Esophagus squamous epithelium (tissue), 5 donors: ENCODE measurements at places on chromosomes 2 and 18. TPM values are rescaled to one million over a fixed set of nuclear protein-coding genes. Genes with fewer than 3 reads are reported as not detected.

DNA sequence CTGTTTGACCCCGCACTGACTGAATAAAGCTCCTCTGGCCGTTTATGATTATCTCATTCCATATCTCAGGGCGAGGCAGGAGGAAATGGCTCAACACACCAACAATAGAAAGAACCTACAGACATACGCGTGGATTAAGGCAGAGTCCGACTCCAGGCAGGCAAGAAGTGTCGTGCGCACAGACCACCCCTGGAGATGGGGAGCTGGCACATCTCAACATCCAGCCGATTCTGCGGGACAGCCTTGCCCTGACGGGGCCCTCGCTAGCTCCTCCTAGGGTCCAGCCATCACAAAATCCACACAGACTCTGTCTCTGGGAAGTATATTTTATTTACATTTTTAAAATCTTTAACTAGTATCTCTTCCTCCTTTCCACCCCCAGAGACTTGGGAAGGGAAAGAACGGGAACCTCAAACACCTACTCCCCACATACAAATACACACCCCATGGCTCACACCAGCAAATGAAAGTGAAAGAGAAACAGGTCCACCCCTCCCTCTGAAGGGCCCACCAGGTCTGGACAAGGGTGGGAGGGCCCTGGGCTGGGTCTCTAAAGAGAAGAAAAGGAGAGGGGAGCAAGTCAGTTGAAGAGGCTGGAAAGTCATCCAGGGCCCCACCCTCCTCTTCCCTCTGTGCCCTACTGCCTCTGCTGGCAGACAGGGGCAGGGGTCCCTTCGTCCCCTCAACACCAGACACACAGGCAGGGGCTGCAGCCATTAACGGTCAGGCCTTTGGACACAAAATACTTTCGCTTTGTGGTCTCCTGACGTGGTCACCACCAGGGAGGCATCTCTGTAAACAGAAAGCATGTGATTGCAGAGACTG is 3.2 kb downstream of the GPBAR1 start:
- no peak for DNase-seq

SMAD4 gene
- 32.9 TPM for total RNA-seq

- no peak for DNase-seq
These were observed 126.4 kb upstream of the CTDP1 start for GRCh38 chr18:79553154-79553553.

ETAA1 gene
- 8.0 TPM for total RNA-seq

DNA sequence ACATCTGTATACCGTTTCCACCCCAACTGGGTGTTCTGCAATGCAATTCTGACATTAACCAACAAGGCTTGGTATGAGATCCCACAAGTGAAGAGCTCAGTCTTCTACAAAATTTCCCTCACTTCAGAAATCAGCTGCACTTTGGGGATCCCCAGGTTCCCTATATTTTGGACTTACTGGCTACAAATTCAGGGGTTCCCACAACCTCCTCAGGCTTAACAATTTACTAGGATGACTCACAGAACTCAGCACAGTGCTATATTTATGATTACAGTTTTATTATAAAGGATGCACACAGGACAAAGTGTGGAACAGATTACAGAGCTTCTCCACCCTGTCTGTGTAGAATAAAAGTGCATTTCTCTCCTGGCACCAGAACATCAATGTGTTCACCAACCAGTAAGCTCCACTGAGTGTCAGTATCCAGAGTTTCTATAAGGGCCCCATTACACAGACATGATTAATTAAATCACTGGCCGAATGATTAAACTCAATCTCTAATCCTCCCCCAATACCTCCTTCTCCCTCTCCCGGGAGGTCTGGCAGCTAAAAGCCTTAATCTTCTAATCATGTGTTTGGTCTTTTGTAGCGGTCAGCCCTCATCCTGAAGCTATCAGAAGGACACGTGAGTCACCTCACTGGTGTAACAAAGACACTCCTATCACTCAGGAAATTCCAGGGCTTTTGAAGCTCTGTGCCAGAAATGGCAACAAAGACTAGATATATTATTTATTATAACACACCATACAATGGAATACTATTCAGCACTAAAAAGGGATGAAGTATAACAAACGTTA is 84.6 kb downstream of the SLC66A3 start:
- DNase-seq = no peak

DNA sequence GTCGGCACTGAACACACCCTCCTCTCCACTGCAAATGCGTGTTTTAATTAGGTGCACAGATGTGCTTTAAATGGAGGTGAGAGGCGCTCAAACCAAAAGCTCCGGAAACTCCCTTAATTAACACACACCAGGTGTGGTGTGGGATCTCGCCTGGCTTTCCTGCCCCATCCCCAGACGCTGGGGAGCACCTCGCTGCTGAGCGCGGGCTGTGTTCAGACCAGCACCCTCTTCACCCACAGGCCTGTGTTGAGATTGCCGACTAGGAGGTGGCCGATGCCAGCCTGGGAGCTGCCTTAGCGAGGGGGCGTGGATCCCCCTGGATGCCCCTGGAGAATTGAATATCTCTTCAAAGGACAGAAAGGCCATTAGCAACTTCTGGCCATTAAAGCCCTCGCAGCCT is 171.7 kb downstream of the MYT1L start:
- no peak for DNase-seq

L3MBTL4 gene
- 9.0 TPM for total RNA-seq

DNA sequence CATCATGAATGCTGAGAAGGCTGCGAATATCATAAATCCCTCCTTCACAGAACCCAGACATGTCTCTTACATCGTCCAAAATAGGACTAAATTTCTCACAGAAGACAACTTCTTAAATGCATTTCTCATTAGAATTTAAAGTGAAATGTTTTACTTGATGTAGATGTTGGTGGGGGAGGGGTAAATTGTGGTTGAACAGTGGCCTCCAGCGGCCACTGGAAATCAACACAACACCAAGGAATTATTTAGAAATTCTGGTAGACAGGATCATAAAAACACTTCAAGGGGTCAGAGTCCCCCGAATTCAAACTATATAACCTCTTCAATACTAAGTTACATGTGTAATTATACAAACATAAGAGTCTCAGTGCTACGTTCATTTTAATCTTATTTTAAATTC is 135.9 kb downstream of the ABCA12 start:
- DNase-seq = no peak

- DNase-seq = no peak
These were observed 59.4 kb upstream of the RAPH1 start for GRCh38 chr2:203594541-203594940.

GRCh38 chr2:59301466-59302402 is 1060.6 kb upstream of the FANCL start:
- DNase-seq = no peak

CHAC2 gene
- total RNA-seq = 10.9 TPM

DNA sequence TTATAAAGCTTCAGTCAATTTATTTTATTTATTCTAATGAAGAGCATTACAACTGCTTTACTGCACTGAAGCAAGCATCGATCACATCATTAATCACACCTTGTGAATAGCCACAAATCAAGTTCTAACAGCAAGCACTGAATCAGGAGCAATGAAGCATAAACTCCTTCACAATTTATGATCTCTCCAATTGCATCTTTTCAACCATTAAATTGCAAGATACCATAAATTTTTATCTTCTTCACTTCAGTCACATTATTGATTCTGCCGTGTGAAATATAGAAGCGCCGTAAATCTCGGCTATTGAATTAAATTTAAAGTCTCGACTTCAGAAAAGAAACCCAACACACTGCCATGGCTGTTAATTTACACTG is 298.7 kb downstream of the CDCA7 start:
- DNase-seq = no peak

DNA sequence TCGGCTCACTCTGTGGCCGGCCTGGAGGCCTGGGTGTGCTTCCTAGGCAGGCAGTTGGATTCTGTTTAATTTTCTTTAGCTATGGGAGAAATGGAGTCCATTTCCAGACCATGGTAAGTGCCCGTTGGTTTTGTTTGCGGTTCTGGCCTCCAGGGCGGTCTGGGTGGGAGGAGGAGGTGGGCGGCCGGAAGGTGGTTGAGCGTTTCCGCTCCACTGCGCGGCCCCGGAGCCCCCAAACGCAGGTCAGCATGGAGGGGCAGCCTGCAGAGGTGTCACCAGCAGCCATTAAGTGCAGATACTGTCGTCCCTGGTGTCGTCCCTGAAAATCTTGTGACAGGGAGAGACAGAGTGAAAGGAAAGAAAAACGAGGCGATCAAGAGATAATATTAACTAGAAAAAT is 303.9 kb downstream of the GBX2 start:
- DNase-seq = no peak

TMEM247 gene
- total RNA-seq = not detected

COLEC11 gene
- 0.56 TPM for total RNA-seq

- no peak for DNase-seq
These were observed 74.1 kb downstream of the CABYR start for GRCh38 chr18:24212939-24213338.

MYCN gene
- 0.30 TPM for total RNA-seq

DNA sequence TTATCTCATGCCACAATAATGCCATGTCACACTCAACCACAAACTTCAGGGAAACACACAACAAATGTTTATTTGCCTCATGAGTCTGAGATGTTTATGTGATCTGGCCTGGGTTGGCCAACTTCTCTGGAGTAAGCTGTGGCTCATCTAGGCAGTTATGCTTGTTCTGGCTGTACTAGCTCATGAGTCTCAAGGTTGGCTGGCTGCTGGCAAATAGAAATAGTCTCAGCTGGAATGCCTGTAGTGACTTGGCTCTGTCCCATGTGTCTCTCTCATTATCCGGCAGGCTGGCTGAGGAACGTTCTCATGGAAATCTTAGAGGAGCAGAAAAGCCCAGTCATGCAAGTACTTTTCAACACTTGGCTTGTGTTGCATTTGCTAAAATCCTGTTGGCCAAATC is 234.9 kb upstream of the CDH2 start:
- no peak for DNase-seq

DNA sequence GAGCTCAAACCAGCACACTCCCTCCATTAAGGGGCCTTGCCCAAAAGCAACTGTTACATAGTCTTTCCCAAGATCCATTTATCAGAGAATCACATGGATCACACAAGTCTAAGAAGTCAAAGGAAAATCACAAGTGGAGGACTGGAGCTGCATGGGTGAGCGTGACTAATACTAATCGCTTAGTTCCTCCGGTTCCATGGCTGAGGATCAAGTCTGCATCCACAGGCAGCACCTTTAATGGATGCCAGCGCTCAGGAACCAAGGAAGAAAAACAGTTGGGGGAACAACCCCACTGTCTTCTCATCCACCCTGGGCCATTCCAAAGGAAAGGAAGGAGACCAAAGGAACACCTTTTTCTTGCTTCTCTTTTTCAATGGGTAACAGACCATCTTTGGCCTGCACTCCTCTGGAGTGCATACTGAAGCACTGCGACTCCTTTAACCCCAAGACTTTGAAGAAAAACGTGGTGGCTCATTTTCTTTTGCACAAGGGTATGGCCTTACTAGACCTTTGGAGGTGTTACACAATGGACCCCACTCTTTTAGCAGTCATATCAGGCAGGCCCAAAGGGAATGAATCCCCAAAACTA is 9.2 kb upstream of the WDR33 start:
- DNase-seq = no peak

- no peak for DNase-seq
These were observed 279.7 kb downstream of the RNF144A start for GRCh38 chr2:7196883-7197282.

- DNase-seq = no peak
These were observed 43.6 kb downstream of the SETBP1 start for GRCh38 chr18:44724105-44724778.

DNA sequence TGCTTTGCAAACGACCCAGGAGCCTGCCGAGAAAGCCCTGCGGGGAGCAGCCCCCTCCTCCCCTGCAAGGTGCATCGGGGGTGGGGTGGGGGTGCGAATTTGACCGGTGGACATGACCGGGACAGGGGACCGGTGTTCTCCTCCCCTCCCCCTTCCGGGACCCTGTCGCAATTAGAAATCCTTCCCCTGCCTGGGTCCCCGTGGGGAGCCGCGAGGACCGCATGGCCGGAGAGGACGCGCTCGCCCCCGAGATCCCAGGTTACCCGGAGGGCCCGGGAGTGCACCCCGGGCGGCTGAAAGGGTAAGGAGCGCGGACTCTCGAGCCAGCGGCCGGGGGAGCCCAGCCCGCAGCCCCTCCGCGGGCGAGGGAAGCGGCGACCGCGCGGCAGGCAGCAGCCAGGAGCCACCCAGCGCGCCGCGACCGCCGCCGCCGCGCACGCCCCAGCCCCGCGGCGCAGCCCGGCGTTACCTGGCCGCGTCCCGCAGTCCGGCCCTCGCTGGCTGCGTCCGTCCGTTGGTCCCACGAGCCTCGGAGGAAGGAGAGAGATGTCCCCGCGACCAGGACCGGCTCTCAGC is 482 bp downstream of the DLGAP1 start:
- DNase-seq = no peak

DNA sequence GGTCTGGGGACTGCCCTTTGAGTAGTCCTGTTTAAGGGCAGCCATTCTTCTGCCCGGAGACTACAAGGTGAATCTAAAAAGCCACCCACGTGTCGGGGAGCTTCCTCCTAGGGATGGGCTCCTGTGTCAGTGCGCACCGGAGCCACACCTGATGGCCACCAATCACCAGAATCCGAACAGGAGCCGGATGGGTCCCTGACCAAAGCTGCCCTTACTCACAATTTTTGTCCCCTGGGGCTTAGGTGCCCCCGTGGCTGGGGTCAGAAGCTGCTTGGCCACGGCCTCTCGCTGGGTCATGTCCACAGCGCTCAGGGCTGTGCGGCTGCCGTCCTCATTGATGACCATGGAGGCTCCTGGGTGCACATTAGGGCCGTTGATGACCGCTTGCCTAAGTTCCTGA is 30.9 kb downstream of the POLR1A start:
- no peak for DNase-seq
